ENCODE measurements at places on chromosomes 16 and 17.

DNA sequence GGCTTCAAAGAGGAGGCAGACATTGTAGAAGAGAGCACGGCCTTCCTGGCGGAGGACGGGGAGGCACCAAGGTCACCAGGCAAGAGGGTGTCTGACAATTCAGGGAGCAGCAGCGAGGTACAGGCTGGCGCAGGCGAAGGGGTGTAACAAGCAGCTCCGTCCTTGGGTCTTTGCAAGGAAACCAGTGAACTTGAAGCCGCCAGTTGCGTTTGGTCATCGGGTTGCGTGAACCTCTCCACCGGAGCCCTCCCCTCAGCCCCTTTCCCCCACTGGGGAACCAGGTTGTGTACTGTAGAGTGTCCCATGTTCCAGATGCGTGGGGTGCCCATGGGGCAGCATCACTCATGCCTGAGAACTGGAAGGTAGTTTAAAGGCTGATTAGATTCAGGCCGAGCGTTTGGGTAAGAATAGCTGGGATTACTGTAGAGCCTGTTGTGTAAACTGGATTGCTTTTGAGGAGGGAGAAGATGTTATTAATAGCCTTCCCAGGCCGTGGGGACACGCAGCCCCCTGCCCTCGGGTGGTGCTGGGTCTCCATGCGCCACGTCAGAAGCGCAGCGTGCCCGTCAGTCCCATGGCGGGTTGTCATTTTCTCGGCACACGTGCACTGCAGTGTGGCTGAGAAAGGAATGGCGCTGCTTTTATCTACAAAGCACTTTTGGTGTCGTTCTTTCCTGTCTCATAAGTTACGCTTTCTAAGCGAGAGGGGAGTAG lies 2.5 kb downstream of the MRPL12 start:
- no peak for DNase-seq

DNA sequence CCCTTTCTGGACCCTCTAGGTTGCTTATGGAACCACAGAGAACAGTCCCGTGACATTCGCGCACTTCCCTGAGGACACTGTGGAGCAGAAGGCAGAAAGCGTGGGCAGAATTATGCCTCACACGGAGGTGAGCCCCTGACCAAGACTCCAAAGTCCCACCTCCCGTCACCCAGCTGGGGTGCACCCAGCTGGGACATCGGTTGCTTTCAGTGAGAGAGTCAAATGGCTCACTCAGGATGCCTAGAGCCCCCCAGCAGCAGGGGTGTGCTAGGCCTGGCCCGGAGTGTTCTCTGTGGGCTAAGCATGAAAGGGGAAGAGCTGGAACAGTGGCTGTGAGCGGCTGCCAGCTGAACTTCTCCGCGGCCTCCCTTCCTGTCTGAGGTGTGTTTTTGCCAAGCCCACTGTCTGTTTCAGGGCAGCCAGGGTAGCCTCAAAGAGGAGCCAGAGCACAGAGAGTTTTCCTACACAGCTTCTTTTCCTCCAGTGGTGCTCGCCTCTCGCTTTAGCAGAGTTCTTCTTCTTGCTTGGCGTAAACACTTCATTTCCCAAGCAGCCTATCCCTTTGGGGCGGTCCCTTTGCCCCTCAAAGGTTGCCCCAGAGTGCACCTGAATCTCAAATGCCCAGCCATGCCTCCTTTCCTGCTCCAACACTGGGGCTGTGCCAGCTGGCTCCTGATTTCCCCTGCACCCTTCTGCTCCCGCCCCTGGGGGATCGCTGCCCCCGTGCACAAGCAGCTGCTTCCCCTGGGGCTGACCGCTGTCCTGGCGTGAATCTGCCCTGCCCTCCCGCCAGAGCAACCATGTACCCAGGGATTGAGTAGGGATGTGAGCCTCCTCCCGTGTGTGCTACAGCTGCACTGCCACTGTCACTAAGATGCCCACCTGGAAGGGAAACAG lies 2.6 kb upstream of the CHAD start:
- no peak for DNase-seq

DNA sequence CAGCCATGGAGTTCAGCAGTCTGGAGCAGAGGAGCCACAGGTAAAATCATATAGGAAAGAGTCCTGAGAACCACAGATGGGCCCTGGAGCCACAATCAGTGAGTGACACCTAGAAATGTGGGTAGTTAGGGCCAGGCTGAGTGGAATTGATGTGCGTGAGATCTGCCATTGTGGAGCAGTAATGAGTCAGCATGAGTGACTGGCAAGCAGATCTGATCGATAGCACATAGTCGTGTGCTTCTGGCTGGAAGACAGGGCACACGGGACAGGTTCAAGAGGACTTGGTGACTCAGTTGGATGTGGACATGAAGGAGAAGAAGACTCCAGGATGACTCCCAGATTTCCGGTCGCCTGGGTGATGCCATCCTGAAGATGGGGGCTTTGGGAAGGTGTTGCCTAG lies 12.3 kb downstream of the ADORA2B start:
- DNase-seq = no peak

- DNase-seq = no peak
These were observed 41.8 kb downstream of the MRM1 start for GRCh38 chr17:36643086-36643685.

- DNase-seq = no peak
These were observed 13.4 kb upstream of the SULT1A1 start for GRCh38 chr16:28623172-28623711.

Measured in fibroblast of skin of right biceps (primary cell).